ENCODE measurements at places on chromosomes 5 and 9.
A peak's percentile ranks its signal among the peaks of the same experiment; 100 is the strongest.

- DNase-seq = no peak
Measured at GRCh38 chr5:154162539-154163151, 27.9 kb upstream of the GALNT10 start.

GRCh38 chr5:39523821-39524220 lies 99.0 kb upstream of the DAB2 start:
- no peak for DNase-seq

DNA sequence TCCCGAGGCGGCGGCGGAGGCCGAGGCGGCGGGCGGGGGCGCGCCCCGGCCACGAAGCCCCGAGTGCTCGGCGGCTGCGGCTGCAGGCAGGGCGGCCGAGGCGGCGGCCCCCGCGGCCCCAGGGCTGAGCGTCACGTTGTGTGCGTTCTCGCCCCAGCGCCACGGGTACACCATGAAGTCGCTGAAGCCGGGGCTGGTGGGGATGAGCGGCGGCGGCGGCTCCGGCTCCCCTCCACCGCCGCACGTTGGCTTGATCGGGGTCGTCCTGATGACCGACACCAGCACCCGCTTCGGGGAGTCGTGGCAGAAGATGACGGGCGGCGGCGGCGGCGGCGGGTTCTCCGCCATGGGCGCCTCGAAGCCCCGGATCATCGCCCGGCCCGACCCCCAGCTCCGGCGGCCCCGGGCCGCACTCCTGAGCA lies 498 bp downstream of the ZNF367 start:
- DNase-seq = peak; percentile 30

- DNase-seq = no peak
Measured at GRCh38 chr5:137252512-137252911, 246.6 kb downstream of the SPOCK1 start.

GRCh38 chr5:93580927-93581445 lies at the start of gene NR2F1-AS1:
NR2F1-AS1 (minus strand) TSS chr5:93581219.
- no peak for DNase-seq

DNA sequence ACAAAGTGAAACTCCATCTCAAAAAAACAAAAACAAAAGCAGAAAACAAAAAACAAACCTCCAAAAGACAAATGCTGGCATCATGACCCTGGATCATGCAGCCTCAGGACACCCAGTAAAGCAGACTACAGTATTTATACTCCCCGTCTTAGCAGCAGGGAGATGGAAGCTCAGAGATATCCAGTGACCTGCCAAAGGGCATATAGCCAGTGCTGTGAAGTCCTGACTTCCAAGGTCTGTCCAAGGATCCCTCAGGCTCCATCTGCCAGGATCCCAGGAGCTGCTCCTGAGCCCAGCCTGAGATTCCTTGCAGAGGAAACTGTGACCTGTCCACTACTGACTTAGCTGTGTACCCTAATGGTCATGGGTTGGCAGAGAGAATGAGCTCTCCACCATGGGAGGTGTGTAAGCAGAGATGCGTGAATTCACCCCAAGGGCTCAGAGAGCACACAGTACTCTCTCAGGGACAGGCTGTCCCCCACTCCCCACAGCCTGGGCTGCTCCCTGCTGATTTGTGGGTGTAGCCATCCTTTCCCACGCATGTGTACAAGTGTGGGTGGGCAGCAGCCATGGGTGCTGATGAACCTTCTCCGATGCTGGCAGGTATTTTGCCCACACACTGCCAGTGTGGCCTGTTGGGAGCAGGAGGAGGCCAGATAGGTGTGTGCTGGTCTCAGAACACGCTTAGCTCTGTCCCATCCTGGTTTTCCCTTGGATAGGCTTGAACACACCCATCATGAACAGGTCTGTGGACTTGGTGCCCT lies 2.1 kb upstream of the WNK2 start:
- no peak for DNase-seq

- no peak for DNase-seq
Measured at GRCh38 chr9:130129432-130130061, 42.7 kb upstream of the NCS1 start.

- DNase-seq = no peak
Measured at GRCh38 chr5:80143491-80143890, 108.3 kb downstream of the THBS4 start.

DNA sequence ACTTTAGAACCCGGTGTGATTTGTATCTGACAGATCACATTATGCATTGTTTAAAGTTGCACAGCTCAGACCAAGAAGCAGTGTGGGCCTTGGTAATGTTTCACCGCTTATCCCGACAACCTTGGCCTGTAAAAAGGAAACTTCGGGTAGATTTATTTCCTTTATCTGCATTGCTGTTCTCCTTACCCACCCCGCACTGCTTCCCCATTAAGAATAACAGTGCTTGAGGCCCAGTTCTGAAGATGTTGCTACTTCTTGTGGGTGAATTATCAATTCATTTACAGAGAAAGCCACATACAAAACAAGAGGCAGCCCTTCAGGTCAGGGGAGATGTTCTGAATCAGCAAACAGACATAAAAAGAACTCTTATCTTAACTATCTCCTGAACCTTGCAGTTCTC lies 8.4 kb downstream of the SMARCA2 start:
- DNase-seq = no peak

- no peak for DNase-seq
Measured at GRCh38 chr5:33941090-33941489, 4.9 kb downstream of the RXFP3 start.

GRCh38 chr9:124448019-124448418 lies 2.2 kb upstream of the ADGRD2 start:
- DNase-seq = no peak

DNA sequence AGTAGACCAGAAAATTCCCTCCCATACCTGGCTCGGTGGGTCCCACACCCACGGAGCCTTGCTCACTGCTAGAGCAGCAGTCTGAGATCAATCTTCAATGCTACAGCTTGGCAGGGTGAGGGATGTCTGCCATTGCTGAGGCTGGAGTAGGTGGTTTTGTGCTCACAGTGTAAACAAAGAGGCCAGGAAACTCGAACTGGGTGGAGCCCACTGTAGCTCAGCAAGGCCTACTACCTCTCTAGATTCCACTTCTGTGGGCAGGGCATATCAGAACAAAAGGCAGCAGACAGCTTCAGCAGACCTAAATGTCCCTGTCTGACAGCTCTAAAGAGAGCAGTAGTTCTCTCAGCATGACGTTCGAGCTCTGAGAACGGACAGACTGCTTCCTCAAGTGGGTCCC lies 5.6 kb upstream of the GZMA start:
- DNase-seq = no peak

DNA sequence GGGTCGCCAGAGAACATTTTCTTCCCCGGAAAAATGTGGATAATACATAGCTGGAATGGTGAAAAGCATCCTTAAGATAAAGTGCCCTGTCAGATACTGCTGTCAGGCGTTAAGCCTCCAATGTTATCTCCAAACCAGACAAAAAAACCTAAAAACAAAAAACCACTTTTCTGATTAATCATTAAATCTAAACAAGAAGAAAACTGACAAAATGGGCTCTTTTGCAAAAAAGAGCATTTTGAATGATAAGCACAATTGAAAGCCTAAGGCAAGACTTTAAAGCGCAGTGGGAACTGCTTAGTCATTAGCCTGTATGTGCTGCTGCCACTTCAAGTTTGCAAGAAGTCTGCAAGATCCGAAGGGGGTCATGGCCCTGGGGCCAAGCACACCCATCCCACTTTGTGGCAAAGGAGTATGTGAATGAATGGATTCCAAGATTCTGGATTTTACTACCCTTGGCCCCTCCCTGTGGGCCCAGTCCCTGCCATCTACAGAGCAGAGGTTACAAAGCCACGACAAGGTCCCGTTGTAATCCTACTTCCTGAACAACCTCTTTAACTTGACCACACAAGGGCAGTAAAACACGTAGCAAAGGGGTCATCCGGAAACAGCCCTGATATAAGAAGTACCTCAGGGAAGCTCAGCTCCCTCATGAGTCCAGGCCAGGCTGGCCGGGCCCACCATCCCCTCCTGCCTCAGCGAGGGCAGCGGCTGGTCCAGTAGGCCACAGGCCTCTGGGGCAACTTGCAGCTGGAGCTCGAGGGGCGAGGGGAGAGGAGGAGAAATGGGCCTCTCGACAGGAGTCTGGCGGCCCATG lies 29.7 kb downstream of the SHB start:
- no peak for DNase-seq

DNA sequence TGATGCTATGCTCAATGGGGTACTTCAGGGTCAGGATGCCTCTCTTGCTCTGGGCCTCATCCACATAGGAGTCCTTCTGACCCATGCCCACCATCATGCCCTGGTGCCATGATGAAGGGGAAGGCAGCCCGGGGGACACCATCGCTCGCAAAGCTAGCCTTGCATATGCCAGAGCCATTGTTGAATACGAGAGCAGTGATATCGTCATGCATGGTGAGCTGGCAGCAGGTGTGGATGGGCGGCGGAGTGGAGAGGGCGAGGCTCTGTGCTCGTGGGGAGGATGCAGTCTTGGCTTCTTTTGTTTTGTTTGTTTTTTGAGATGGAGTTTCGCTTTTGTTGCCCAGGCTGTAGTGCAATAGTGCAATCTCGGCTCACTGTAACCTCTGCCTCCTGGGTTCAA lies 17.2 kb upstream of the SPZ1 start:
- no peak for DNase-seq

GRCh38 chr9:135823036-135823435 lies 84.3 kb downstream of the CAMSAP1 start:
- DNase-seq = no peak

DNA sequence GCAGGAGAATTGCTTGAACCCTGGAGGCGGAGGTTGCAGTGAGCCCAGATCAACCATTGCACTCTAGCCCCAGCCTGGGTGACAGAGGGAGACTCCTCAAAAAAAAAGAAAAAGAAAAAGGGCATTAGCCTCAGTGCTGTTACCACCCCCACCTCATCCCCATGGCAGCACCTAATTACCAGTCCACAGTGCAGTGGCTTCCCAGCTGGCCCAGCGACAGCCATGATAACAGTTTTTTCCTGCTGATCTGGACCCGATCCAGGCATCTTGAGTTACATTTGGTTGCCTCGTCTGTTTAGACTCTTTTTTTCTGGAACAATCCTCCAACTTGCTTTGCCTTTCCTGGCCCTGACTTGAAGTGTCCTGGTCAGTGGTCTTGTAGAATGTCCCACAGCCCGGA lies 24.4 kb downstream of the NCS1 start:
- DNase-seq = no peak

GRCh38 chr9:124975131-124975530 lies 34.2 kb upstream of the GOLGA1 start:
- no peak for DNase-seq

DNA sequence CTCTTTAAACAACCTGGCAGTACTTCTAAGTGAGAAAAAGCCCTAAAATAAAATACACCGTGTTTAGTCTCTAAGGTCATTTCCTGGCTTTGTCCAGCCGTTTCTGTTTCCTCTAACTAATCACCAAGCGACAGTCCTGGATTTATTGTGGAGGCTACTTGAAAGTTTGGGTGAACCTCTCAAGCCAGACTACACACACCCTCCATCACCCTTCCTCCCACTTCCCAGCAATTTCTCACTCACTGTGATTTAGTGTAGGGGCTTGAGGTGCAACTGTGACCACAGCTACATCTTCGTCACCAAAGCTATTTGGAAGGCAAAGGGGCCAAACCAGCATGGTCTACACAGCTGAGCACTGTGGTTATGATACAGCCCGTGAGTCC lies 240.0 kb upstream of the SLC24A2 start:
- no peak for DNase-seq

GRCh38 chr5:133347039-133347438 lies 265.3 kb downstream of the FSTL4 start:
- DNase-seq = no peak

DNA sequence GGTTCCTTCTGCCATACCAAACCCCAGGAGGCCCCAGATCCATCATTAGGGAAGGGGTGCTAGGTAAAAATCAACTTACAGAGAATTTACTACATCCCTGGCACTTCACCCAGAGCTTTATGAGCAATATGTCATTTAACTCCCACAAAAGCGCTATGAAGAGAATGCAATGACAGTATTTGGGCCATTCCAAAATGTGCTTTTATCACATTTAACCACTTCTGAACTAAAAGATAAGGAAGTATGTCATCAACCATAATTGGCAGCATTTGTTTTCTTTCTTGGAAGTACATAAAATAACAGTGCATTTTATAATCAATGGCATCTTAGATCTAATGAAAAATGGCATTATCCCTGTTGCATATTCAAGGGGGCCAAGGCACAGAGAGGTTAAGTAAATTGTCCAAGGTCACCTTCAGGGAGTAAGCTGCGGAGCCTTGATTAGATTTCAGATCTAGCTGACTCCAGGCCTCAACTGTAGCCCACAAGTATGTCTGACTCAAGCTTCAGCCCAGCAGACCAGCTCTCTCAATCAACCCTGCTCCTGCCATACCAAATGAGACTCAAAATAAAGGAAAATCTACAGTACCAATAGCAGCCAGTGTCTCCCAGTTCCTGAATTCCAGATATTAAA lies 16.5 kb downstream of the SH3TC2 start:
- no peak for DNase-seq

DNA sequence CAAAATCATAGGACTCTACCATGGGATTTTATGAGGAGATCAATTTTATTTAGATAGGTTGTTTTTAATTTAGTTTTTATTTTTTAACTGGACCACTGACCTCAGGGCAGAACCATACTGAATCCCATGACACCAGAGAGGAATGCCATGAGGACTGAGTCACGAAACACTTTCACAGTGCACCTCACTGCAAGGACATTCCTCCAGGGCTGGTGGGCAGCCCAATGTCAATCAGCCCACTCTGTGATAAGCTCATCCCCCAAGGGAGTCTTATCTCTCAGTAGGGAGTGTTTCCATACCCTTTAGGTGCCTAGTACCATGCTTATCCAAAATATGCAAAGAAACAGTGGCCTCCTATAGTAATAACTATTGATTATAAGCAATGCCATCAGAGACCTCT lies 224.5 kb upstream of the CDH6 start:
- no peak for DNase-seq

DNA sequence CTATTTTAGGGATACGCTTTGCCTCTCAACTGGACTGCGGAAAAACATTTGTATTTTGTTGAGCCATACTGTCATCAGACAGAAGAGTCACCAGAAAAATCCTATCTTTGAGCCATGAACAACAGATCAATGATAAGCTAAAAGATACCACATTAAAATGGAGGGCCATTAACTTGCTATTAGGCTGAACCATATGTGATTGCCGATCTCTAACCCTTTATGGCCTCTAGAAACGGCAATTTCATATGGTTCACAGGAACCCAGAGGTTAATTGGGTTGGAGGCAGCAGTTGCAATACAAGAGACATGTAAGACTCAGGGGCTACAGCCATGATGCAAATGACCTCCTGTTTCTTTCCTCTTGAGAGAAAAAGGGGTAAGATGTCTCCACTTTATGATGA lies 69.8 kb downstream of the MYO10 start:
- no peak for DNase-seq

- DNase-seq = no peak
Measured at GRCh38 chr9:133821601-133822429, 83.7 kb upstream of the SARDH start.

DNA sequence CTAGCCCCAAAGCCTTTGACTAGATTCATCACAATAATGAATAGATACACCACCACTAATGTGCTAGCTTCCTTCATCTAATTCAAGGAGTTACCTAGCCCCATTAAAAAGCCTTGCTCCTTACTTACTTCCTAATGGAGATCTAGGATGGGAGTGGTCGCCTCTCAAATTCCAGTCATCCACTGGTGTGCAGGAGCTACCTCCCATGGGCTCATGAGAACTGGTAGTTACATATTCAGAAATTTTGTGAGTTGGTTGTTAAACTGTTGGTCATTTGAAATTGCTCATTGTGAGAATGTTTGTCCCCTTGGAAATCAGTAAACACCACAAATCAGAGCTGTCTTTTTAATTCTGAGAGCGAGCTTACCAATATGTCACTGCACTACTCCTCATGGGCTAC lies 91.7 kb upstream of the GDNF start:
- DNase-seq = no peak

Measured in mucosa of descending colon (tissue), 3 donors.